ENCODE measurements at places on chromosomes 11 and 22. TPM values are rescaled to one million over a fixed set of nuclear protein-coding genes. Genes with fewer than 3 reads are reported as not detected.

- H3K27me3 ChIP-seq: no peaks in the 10 kb centered on the region
- H3K4me1 ChIP-seq: no peaks in the 10 kb centered on the region
- H3K27ac ChIP-seq: no peak overlapping the region
- H3K4me3 ChIP-seq: no peak overlapping the region
Measured at GRCh38 chr11:134339756-134340155, 8.0 kb downstream of the GLB1L2 start.

DNA sequence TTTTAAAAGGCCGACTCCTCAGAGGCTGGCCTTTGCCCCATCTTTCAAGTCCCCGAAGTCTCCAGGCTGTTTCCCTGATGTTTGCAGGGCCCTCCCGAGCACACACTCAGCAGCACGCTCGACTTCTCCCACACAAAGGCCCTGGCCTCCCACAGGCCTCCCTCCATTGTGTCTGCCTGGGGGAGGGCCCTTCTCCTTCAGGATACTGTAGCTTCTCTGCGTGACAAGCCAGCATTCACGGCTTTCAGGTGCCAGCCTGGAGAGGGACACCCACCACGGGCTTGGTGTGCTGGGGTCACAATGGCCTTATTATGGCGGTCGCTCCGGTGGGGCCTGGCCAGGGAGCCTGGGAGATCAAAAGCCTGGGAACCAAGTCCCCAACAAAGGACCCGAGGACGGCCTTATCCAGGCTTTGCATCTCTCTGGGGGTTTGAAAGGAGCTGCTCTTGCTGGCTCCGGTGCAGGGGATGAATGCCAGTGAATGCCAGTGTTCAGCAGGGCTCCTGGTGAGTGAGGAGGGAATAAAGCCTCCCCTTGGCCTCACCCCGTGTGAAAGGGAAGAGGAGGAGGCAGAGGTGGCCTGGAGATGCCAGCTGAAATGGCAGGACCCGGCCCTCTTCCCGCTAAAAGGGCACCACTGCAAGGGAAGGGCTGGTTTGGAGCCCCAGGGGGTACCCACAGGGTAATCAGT is 55.0 kb downstream of the TRAF6 start:
- no peak overlapping the region for H3K4me3 ChIP-seq
- no peaks in the 10 kb centered on the region for H3K36me3 ChIP-seq
- peak; percentile 72 for DNase-seq

GRCh38 chr11:101341578-101341977 is 212.0 kb upstream of the PGR start:
- no peaks in the 10 kb centered on the region for H3K4me1 ChIP-seq
- no peaks in the 10 kb centered on the region for H3K36me3 ChIP-seq
- no peak overlapping the region for H3K27ac ChIP-seq
- no peaks in the 10 kb centered on the region for H3K27me3 ChIP-seq
- DNase-seq: no peak

DNA sequence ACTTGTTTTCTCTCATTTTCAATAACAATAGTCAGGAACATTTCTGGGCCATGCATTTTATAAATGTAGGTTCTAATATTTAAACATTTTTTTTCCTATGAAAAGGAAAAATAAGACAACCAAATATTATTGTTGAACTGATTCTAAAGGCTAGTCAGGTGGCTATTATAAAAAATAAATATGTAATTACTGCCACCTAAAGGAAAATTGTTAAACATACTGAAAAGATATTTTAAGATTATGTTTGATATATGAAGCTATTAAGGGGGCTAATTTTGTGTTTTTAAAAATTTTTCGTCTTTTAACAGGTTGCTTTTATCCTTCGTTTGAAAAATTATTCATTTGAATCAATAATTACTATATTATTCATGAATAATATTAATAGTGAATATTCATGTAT is 62.2 kb upstream of the FDX1 start:
- no peak overlapping the region for H3K4me3 ChIP-seq
- H3K4me1 ChIP-seq: peaks cover 8% of the 10 kb centered on the region
- H3K27ac ChIP-seq: no peak overlapping the region
- DNase-seq: no peak
- H3K36me3 ChIP-seq: no peaks in the 10 kb centered on the region

GRCh38 chr11:100841711-100842407 is 154.8 kb downstream of the ARHGAP42 start:
- H3K36me3 ChIP-seq: no peaks in the 10 kb centered on the region
- no peaks in the 10 kb centered on the region for H3K27me3 ChIP-seq
- H3K27ac ChIP-seq: no peak overlapping the region
- H3K4me1 ChIP-seq: no peaks in the 10 kb centered on the region
- no peak overlapping the region for H3K4me3 ChIP-seq

DNA sequence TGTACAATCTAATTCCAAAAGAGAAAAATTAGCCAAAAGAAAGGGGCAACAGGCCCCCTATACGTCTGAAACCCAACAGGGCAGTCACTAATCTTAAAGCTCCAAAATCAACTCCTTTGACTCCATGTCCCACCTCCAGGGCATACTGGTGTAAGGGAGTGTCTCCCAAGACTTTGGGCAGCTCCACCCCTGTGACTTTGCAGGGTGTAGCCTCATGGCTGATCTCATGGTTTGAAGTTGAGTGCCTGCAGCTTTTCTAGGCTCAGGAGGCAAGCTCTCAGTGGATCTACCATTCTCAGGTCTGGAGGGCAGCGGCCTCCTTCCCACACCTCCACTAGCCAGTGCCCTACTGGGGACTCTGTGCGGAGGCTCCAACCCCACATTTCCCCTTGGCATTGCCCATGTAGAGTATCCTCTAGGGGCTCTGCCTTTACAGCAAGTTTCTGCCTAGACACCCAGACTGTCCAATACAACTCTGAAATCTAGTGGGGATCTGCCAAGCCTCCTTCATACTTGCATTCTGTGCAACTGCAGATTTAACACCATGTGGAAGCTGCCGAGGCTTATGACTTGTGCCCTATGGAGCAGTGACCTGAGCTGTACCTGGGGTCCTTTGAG is 94.5 kb downstream of the TRIM29 start:
- no peaks in the 10 kb centered on the region for H3K27me3 ChIP-seq
- H3K4me1 ChIP-seq: no peaks in the 10 kb centered on the region
- no peaks in the 10 kb centered on the region for H3K36me3 ChIP-seq
- no peak for DNase-seq

GRCh38 chr22:43090130-43090789 is 1.1 kb upstream of the TTLL1 start:
- H3K4me1 ChIP-seq: peaks cover 5% of the 10 kb centered on the region
- H3K36me3 ChIP-seq: no peaks in the 10 kb centered on the region
- peak; percentile 76 for DNase-seq
- H3K27me3 ChIP-seq: no peaks in the 10 kb centered on the region

GRCh38 chr11:57597916-57598830 is 688 bp downstream of the SERPING1 start:
- H3K4me3 ChIP-seq: peak overlapping the region; percentile 57
- no peaks in the 10 kb centered on the region for H3K27me3 ChIP-seq
- DNase-seq: peak; percentile 69
- H3K27ac ChIP-seq: peak overlapping the region; percentile 93

GRCh38 chr11:91209306-91209705 is 986.5 kb upstream of the CHORDC1 start:
- no peaks in the 10 kb centered on the region for H3K36me3 ChIP-seq
- H3K4me3 ChIP-seq: no peak overlapping the region
- H3K27me3 ChIP-seq: no peaks in the 10 kb centered on the region
- no peaks in the 10 kb centered on the region for H3K4me1 ChIP-seq

GRCh38 chr11:117037975-117038350 is 60.3 kb downstream of the SIK3 start:
- no peaks in the 10 kb centered on the region for H3K27me3 ChIP-seq
- no peak overlapping the region for H3K4me3 ChIP-seq
- peaks cover 16% of the 10 kb centered on the region for H3K4me1 ChIP-seq
- DNase-seq: no peak
- no peaks in the 10 kb centered on the region for H3K36me3 ChIP-seq

DNA sequence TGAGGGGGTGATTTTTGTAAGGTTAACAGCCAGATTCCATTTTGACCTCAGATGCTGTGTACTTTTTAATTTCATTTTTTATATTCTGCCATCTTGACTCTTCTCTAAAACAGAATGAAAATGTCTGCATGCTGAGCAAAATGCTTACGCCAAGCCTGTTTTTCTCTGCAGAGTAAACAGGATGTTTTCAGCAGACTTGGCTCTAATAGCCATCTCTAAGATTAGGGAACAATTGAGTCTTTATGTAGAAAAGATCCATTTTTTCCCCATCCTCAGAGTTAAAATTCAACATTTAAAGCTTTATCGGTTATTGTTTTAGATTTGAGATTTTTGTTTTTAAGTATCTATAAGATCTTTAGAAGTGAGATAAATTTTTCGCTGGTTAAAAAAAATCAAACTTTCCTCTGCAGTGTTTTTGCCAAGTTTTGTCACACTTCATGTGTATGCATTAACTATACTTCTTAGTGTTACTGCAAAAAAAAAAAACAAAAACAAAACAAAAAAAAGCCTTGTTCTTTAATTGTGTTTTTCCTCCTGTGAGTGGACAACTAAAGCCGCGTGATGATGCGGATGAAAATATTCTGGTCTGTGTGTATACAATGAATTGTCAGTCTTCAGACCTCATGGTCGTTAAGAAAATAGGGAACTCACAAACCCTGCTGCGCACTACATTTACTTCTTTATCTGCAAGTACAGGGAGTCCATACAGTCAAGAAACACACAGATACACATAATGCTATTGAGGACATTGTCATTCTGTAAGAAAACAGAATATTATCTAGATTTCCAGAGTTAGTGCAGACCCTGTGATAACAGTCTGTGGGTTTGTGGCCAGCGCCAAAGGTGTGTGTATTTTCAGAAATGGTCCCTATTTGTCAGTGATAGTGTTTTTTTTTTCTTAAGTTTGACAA is 17.5 kb upstream of the ADSL start:
- no peak overlapping the region for H3K27ac ChIP-seq
- no peaks in the 10 kb centered on the region for H3K36me3 ChIP-seq
- no peaks in the 10 kb centered on the region for H3K4me1 ChIP-seq

DNA sequence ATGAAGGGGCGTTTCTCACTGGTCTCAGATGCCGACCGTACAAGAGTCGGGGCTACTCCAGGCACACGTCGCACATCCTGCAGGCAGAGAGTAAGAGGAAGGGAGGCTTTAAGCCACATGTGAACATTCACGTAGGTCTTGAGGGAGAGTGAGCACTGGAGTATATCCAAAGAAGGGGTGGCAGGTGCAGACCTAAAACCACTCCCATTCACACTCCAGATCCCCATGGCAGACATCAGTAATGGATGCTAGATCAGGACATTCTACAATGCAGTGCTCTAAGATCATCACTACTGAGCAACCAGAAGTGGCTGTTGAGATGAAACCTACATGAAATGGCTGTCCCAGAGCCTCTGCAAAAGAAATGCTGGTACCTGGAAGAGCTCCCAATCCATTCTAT is 39.0 kb downstream of the WT1 start:
- H3K4me1 ChIP-seq: peaks cover 11% of the 10 kb centered on the region
- H3K4me3 ChIP-seq: no peak overlapping the region
- no peaks in the 10 kb centered on the region for H3K27me3 ChIP-seq
- H3K36me3 ChIP-seq: no peaks in the 10 kb centered on the region
- H3K27ac ChIP-seq: peak overlapping the region; percentile 59
- DNase-seq: no peak

GRCh38 chr11:61771985-61772455 is 19.6 kb downstream of the MYRF start:
- H3K27me3 ChIP-seq: no peaks in the 10 kb centered on the region
- H3K4me3 ChIP-seq: no peak overlapping the region
- DNase-seq: no peak

GRCh38 chr11:64330888-64331287 is 9.1 kb upstream of the CCDC88B start:
- H3K27me3 ChIP-seq: no peaks in the 10 kb centered on the region
- no peaks in the 10 kb centered on the region for H3K36me3 ChIP-seq
- H3K27ac ChIP-seq: no peak overlapping the region
- no peak overlapping the region for H3K4me3 ChIP-seq
- peaks cover 17% of the 10 kb centered on the region for H3K4me1 ChIP-seq

DNA sequence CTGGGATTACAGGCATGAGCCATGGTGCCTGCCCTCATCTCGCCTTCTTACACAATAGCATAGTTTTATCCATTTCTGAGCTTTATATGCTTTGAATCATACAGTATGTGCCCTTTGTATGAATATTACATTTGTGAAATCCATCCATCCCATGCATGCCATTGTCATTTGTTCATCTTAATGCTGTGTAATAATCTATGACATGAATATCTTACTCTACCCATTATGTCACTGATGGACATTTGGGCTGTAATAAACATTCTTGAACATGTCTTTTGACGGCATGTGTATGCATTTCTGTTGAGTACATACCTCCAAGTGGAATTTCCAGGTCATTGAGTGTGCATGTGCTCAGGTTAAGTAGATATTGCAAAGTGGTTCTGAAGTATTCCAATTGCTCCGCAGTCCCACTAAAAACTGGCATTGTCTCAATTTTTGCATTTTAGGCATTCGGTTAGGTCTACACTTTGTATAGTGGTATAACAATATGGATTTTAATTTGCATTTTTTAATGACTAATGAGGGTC is 339.3 kb upstream of the SYN3 start:
- H3K36me3 ChIP-seq: no peaks in the 10 kb centered on the region
- H3K27me3 ChIP-seq: no peaks in the 10 kb centered on the region
- DNase-seq: no peak
- H3K4me1 ChIP-seq: no peaks in the 10 kb centered on the region
- no peak overlapping the region for H3K27ac ChIP-seq

GRCh38 chr22:35409783-35410662 is 10.1 kb downstream of the MCM5 start:
- H3K4me1 ChIP-seq: no peaks in the 10 kb centered on the region
- no peak overlapping the region for H3K4me3 ChIP-seq

DNA sequence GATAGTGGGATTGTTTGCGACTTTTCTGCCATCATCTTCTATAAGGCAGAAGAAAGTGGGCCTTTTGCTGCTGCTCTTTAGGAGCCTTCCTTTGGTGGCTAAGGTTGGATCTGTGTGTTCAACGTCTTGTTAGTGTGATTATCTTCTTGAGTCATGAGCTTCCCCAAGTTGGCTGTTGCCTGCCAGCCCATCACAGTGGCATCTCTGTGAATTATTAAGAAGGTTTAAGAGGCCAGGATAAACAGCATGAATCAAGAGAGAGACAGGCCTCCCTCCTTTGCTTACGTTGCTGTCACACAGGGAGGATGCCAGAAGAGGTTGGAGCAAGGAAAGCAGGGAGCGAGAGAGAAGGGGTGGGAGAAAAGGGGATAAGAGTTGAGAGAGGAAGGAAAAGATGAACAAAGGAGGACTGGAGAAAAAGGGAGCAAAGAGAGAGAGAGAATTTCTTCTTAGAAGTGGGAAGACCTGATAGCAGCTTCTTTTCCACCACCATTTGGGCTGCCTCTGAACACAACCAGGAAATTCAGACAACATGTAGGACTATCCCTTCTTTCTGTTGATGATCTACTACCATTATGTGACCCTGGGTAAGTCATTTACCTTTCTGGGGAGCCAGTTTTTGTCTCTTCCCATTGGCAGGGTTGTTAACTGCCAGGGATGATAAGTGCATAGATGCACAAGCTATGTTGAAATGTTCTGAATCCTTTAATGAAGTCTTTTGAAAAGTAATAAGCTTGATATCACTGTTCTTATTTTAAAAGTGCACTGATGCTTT is 126.5 kb downstream of the NAV2 start:
- no peak for DNase-seq
- H3K27me3 ChIP-seq: no peaks in the 10 kb centered on the region
- H3K36me3 ChIP-seq: no peaks in the 10 kb centered on the region
- H3K4me3 ChIP-seq: no peak overlapping the region
- H3K27ac ChIP-seq: no peak overlapping the region

Gene WNT11
- total RNA-seq: 2.8 TPM

Gene SPI1
- 7.4 TPM for total RNA-seq

Gene MAML2
- total RNA-seq: 23.6 TPM

Gene PAX6
- 8.3 TPM for total RNA-seq

Gene IGSF9B
- 71.9 TPM for total RNA-seq

Gene APOL1
- total RNA-seq: 9.4 TPM

Gene HIRA
- total RNA-seq: 21.8 TPM

Gene TOLLIP
- total RNA-seq: 220 TPM

Gene CCT8L2
- total RNA-seq: 7.9 TPM

Gene SLC35C1
- 15.7 TPM for total RNA-seq

All from testis (tissue), 5 donors.